Heart left ventricle (tissue), 16 donors: ENCODE measurements at places on chromosomes 7 and 10.

DNA sequence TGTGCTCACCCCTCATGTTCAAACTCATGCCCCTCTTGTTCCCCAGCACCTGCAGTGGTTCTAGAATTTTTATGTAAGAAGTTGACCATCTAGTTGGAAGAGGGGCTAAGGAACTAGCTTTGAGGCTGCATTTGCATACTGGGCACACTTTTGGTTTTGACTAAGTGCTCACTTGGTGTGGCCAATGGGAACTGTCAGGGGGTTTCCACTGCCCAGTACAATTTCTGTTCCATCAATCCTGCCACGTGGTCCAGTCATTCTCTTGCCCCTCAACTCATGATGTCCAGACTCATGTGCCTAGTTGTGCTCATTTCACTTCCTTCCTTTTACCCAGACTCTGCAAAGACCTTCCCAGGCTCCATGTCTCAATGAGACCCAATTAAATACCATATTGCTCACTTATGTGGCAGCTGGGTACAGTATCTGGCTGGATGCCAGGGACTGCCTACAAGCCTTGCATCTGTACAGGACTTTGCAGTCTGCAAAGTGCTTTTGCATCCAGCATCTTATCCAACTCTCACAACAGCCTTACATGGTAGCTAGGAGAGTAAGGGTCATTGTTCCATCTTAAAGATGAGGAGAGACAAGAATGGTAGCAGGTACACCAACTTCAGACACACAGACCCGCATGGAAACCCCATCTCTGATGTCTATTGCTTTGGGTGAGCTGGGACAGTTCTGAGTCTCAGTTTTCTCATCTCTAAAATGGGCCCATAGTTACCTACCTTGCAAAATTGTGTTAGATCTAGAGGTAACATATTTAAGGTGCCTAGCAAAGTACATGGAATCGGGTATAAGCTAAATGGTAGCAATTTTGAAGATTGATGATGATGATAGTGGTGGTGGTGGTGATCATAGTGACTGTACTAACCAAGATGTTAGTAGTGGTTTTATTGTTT lies 30.1 kb upstream of the KCNMA1 start:
- no peak for DNase-seq

- DNase-seq = no peak
These were observed 93.2 kb downstream of the SKIDA1 start for GRCh38 chr10:21432266-21432665.

DNA sequence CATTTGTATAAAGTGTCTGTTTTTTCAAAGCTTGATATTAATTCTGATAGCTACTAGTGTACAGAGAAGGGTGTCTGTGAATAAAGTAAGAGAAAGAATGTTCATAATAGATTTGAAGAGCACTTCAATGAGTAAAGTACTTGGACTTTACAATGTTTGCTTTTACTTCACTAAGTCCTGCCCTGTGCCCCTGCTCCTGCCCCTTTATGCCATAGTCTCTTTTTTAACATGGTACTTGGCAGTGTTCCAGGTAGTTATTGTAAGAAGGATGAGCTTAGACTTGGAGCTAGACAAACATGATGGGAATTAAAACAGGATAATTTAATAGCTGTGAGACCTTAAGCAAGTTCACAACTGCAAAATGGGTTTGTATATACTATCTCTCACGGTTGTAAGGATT lies 41.0 kb downstream of the ZEB1 start:
- DNase-seq = no peak

DNA sequence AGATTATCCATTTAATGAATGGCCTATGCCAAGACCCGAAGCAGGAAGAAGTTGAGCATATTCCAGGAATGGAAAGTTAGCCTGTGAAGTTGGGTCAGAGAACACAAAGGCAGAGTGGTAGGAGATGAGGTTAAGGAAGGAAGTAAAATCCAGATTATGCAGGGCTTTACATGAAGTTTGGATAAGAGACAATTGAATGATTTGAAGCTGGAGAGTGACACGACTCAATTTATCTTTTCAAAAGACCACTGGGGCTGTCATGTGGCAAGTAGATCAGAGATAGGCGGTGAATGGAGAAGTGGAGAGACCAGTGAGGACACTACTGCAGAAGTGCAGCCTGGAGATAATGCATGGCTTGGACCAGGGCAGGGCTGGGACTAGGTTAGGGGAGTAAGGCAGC lies 7.2 kb upstream of the CNOT4 start:
- DNase-seq = no peak

DNA sequence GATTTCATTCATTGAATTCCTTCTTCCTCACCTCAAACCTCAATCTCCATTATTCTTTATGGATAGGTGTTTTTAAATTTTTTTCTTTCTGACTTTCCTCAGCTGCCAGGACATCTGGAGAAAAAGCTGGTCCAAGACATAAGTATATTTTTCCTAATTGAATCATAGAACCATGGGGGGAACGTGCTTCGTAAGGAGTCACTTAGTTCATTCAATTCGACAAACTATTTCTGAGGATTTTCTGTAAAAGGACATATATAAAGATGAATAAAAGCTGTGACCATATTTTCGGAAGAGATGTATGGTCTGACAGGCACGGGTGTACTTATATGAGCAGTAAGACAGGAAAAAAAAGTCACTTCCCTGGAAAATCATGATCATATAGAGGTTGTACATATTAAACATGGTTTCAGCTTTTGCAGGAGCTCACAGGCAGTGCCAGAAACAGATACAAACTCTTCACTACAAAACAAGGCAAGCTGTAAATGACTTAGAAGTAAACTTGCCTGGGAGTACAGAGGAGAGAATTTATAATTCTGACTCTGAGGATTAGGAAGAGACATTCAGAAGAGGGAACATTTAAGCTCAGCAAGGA lies 88.2 kb upstream of the EGR2 start:
- DNase-seq = no peak

DNA sequence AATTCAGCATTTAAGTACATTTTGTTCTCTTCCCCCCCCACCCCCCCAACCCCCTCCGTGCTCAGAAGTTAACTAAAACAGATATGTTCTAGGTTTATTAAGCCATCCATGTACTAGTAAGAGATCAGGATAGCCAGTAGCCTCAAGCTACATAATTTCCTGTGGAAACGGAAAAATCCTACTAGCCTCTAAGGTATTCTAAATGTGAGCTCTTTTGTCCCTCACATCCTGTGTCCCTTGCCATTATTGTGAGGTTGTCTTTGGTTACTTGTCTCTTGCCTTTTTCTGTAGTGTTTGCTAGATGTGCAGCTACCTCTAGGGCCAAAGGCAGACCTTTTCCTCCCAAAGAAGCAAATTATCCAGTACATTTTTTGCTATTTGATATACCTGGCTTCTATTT lies 92.1 kb downstream of the BTRC start:
- DNase-seq = no peak

DNA sequence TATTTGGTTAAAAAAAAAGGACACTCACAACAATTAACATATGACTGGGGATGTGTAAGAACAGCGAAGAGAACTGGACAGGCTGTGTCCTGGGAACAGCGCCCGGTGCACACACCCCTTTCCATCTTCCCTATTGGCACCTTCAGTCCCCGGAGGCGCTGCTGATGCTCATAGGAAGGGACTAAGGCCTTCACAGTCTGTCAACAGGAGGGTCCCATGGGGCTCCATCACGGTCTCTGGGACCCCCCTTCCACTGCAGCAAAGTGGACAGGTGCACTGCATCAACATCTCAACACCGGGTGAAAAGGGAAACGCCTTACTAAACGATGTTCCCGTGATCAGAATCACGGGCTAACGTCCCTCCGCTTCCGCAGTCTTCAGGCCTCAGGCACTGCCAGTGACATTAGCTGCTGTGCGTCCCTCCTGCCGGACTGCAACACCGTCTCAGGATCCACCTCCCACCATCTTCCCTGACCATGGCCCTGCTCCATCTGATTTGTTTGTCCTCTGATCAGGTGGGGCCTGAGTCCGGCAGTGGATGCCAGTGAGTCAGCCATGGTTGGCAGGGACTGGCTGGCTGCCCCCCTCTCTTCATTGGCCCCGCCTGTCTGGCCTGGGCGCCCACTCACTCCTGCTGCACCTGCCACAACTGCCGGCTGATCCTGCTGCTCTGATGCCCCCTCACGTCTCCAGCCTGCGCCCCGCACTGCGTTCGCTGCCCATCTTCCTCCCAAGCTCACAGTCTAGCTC lies 614.7 kb downstream of the DNAJB6 start:
- DNase-seq = no peak

DNA sequence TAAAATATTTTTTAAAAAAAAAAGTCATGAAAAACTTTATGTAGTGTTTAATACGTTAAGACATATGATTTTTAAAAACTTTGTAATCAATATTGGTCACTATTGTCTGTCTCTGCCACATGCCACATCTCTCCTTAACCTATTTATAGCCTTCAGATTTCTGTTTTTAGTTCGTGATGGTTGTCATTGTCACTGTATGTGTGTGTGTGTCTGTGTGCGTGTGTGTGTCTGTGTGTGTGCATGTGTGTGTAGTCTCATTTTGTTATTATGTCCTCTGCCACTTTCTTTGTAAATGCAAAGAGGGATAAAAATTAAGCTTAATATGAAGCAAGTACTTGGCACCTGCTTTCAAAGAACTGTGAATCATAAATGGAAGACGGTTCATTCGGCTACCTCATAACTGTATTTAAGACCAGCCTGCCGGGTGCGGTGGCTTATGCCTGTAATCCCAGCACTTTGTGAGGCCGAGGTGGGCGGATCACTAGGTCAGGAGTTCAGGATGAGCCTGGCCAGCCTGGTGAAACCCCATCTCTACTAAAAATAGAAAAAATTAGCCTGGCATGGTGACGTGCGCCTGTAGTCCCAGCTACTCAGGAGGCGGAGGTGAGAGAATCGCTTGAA lies 354.0 kb downstream of the ARL4A start:
- no peak for DNase-seq

DNA sequence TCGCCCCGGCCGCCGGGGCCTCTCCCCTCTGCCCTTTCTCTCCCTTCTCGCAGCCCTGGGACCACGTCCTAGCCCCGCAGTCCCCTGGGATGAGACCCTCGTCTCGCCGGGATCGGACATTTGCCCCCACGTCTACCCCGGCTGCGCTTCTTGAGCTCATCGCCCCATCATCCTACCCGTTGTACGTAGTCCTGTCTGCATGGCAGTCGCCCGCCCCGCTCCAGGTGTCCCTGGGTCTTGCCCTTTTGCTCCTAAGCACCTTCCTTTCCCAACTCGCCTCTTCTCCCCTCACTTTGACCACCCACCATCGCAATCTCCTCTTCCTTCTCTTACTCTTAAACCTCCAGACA lies 582 bp downstream of the TPST1 start:
- DNase-seq = no peak

GRCh38 chr7:120933475-120933874 lies 17.1 kb upstream of the ING3 start:
- DNase-seq = no peak

GRCh38 chr10:42755028-42755451 lies 27.6 kb upstream of the BMS1 start:
- no peak for DNase-seq

DNA sequence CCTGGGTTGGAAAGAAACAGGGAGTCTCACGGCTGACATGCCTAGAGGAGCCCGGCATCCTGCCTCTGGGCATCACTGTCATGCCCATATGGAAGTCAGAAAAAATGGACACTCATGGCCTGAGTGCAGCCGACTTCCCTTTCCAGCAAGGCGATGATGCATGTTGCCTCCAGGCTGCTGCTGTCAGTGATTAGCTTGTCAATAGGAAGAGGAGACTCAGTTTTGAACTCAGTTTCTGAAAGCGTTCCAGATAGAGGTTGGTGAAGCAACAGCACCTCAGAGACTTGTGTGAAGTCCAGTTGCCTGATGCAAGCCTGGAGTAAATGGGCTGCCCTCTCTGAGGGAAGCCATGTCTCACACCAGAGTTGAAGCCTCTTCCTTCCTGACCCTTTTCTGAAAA lies 148.4 kb downstream of the TPST1 start:
- no peak for DNase-seq

DNA sequence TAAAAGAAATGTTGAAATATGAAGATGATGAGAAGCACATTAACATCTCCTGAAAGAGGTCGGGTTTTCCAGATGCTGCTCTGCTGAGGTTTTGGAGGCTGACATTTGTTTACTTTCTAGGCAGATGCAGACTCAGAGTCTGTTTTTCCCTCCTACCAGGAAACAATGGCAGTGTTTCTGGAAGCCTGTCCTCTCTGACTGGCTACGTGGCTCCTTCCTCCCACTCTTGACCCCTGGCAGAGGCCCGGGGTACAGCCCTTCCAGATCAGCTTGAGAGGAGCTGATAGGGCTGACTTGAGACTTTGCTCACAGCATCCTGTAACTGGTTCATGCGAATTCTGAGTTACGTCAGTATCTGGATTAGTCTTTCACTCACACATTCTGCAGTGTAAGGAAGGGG lies 41.1 kb upstream of the IL15RA start:
- DNase-seq = no peak

DNA sequence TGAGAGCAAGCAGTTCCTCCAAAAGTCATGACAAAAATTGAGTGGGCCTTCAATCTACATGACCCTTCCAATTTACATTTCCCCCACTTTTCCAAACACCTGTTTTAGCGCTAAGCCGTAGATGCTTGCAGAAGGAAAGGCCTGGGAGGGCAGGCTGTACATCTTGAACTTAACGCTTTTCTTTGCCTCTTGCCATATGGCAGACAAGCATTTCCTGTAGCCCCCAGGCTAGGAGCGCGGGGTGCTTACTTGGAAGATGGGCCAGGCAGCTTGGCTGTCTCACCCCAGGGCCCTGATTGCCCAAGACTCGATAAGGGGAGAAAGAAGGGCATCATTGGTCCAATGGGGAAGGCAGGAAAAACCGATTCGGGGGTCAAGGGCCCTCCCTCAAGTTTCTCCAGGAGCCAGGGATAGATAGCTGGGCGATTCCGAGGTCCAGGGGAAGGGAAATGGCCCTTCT lies 1.8 kb downstream of the HOXA10 start:
- no peak for DNase-seq

DNA sequence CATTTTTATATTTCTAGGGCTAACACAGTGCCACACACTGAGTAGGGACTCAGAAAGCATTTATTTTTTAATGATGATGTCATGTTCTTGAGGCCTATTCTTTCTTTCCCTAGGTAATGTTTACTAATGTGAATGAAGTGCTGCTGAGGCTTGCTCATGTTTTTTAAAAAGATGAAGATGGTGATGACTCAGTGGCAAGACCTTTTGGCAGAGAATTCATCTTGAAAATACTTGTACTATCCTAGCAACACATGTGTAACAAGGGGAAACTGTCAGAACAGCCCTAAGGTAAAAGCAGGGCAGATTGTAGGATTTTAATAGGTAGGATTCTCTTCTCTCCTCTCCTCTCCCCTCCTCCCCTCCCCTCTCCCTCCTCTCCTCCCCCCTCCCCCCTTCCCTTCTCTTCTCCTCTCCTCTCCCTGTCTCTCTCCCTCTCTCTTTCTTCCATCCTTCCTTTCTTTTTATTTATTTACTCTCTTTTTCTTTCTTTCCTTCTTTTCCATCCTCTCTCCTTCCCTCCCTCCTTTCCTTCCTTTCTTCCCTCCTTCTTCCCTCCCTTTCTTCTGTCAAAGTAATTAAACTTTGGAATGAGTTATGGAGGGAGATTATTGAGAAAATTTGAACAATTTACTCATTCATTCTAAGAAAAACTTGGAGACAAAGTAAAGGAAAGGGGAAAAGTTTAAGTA lies 75.3 kb downstream of the ZNF92 start:
- DNase-seq = no peak

GRCh38 chr7:157470701-157471131 lies 133.9 kb downstream of the DNAJB6 start:
- DNase-seq = no peak

GRCh38 chr7:31788445-31788844 lies 101.4 kb downstream of the PPP1R17 start:
- DNase-seq = no peak

GRCh38 chr10:65943451-65943850 lies 982.4 kb upstream of the LRRTM3 start:
- no peak for DNase-seq

GRCh38 chr10:34247560-34247959 lies 567.5 kb downstream of the PARD3 start:
- DNase-seq = no peak
